ENCODE measurements at places on chromosomes 5 and 9. TPM values are rescaled to one million over a fixed set of nuclear protein-coding genes. Genes with fewer than 3 reads are reported as not detected.
A peak's percentile ranks its signal among the peaks of the same experiment; 100 is the strongest.

The TMEM245 gene
- total RNA-seq: 43.3 TPM

The PLAC8L1 gene
- total RNA-seq: 0.18 TPM

The MRPL50 gene
- 16.6 TPM for total RNA-seq

The AQP3 gene
- 5.6 TPM for total RNA-seq

The GGTA1 gene
- total RNA-seq: 9.9 TPM

The NTMT1 gene
- total RNA-seq: 26.9 TPM

GRCh38 chr9:109097146-109097545 is 22.6 kb downstream of the TMEM245 start:
- peaks cover 24% of the 10 kb centered on the region for H3K36me3 ChIP-seq
- peaks cover 13% of the 10 kb centered on the region for H3K4me1 ChIP-seq
- no peak for DNase-seq
- no peak overlapping the region for H3K27ac ChIP-seq
- no peaks in the 10 kb centered on the region for H3K27me3 ChIP-seq

GRCh38 chr5:164799391-164799790 is 1294.0 kb downstream of the MAT2B start:
- no peak overlapping the region for H3K27ac ChIP-seq
- peak; percentile 6 for DNase-seq
- no peaks in the 10 kb centered on the region for H3K27me3 ChIP-seq
- no peaks in the 10 kb centered on the region for H3K36me3 ChIP-seq
- H3K4me1 ChIP-seq: no peaks in the 10 kb centered on the region

DNA sequence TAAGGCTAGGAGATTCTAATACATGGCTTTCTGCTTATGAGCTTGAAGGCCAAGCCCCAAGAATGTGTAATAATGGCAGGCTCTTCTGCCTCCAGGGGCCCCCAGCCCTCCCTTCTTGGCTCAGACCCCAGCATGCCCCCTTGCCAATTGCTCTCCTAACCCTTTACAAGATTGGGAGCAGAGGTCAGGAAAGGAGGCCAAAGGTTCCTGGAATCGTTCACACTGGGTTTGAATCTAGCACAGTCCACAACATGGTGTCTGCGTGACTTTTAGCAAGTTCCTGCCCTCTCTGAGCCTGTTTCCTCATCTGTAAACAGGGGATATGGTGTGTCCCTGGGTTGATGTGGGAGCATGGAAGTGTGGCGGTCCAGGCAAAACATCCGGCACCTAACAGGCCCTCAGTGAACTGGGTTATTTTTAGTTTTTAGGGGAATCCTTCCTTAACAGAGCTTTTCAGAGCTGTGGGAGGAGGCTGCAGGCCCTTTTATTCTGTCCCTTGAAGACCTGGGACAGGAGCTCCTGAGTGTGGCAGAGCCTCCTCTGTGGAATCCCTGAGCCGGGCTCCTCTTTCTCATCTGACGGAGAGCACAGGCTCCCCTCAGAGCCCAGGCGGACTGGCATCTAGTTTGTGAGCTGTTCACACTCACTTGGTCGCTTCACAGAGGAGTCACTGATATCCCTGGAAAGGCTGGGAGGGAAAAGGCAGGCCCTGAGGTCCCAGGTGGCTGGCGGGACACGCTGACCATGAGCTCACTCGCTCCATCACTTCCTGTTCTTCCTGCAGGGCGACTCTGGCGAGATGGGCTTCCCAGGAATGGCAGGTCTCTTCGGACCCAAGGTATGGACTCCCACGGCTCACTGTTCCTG is 23.4 kb upstream of the ORM1 start:
- no peak for DNase-seq
- peaks cover 38% of the 10 kb centered on the region for H3K36me3 ChIP-seq
- no peaks in the 10 kb centered on the region for H3K4me1 ChIP-seq

GRCh38 chr5:107396351-107396690 is 274.4 kb downstream of the EFNA5 start:
- H3K4me1 ChIP-seq: no peaks in the 10 kb centered on the region

DNA sequence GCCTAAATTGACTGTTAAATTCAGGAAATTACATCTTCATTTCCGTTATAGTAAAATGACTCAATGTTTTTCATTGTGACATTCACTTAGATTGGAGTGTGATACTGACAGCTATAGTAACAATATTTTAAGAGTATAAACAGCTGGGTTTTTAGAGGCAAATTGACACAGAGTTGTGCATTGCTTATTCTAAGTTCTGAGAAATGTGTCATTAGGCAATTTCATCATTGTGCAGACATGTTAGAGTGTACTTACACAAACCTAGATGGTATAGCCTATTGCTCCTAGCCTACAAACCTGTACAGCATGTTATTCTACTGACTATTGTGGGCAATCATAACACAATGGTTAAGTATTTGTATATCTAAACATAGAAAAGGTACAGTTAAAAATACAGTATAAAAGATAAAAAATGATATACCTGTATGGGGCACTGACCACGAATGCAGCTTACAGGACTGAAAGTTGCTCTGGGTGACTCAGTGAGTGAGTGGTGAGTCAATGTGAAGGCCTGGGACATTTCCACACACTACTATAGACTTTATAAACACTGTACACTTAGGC is 132.7 kb downstream of the PDE4D start:
- no peaks in the 10 kb centered on the region for H3K4me1 ChIP-seq
- H3K36me3 ChIP-seq: no peaks in the 10 kb centered on the region
- H3K27me3 ChIP-seq: no peaks in the 10 kb centered on the region
- H3K27ac ChIP-seq: no peak overlapping the region
- DNase-seq: no peak

DNA sequence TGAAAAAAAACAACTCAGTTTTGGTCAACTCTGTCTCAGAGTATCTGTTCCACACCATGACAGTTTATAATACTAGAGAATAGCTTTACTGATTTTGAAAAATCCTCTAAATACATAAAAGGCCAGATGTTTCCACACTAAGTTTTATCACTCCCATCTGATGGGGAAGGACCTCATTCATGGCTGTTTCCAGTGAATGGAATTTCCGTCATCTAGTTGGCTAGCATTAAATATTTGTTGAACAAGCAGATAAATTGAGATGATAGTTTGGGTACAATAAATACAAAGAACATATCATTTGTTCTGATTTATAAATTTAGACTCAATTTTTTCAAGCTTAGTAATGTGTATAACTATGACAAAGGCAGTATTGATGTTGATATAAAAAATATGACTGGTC is 408.5 kb downstream of the PTPRD start:
- no peak overlapping the region for H3K27ac ChIP-seq
- peak; percentile 53 for DNase-seq
- no peaks in the 10 kb centered on the region for H3K4me1 ChIP-seq
- H3K4me3 ChIP-seq: no peak overlapping the region
- no peaks in the 10 kb centered on the region for H3K27me3 ChIP-seq

GRCh38 chr5:87210743-87211142 is 56.9 kb upstream of the RASA1 start:
- no peaks in the 10 kb centered on the region for H3K36me3 ChIP-seq
- no peaks in the 10 kb centered on the region for H3K4me1 ChIP-seq
- DNase-seq: no peak
- H3K4me3 ChIP-seq: no peak overlapping the region
- no peaks in the 10 kb centered on the region for H3K27me3 ChIP-seq

DNA sequence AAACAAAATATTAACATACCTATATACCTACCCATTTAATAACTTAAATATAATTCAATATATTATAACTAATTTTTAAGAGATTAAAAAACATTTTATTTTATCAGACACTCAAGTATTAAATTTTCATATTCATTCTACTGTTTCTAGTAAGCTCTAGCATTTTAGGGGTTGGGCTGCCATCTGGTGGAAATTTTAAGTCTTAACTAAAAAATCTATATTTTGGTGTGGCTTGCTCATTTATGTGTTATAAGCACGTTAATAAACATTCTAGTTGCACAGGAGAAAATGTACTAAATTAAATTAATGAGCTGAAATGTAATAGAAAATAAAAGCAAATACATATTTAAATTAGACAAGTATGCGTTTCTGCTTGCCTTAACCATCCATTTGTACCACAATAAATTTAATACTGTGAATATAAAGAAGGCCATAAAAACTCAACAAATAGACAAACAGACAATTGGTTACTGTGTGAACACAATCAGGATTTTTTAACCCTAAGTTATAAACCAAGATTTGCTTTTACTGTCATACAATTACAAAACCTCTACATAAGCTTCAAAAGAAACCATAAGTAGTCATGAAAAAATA is 1728.3 kb upstream of the CDH9 start:
- no peak overlapping the region for H3K4me3 ChIP-seq
- H3K27me3 ChIP-seq: no peaks in the 10 kb centered on the region
- H3K36me3 ChIP-seq: no peaks in the 10 kb centered on the region

GRCh38 chr5:7827610-7828009 is 23.3 kb downstream of the CFAP90 start:
- no peak overlapping the region for H3K4me3 ChIP-seq
- H3K27me3 ChIP-seq: peaks cover 5% of the 10 kb centered on the region
- DNase-seq: peak; percentile 84

DNA sequence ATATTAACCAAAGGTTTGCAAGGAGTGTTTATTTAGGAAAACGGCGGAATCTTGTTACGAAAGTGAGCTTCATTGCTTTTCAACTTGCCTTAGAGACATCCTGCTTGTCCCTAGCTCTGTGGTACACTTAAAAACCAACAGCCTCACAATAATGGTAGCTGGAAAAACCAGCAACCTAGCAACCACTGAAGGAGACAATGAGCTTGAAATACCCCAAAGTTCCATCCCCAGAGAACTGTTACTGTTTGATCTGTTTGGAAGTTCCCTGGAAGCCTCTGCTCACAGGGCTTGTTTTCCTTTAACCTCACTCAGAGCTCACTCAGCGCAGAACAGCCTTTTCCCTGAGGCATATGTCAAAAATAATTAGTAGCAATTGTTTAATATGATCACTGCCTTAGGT is 43.2 kb downstream of the SH3TC2 start:
- H3K4me3 ChIP-seq: no peak overlapping the region
- no peaks in the 10 kb centered on the region for H3K27me3 ChIP-seq
- H3K36me3 ChIP-seq: no peaks in the 10 kb centered on the region
- peak; percentile 41 for DNase-seq

DNA sequence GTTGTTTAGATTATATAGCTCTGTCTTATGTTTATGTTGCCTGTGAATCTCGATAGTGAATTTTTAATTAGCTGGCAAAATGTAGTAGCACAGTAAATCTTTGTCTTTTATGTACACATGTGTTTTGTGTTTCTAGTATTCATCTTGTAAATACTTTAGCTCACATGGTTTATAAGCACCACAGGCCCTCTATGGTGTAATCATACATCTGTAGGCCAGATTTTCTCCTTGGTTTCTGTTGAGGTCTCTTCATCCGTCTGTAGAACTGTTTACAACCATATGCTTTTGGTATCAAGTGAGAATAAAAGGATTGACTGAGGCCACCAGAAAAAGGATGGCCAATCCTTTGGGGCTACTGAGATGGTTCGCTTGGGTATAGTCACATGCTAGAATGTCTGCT is 45.0 kb downstream of the PRR16 start:
- no peaks in the 10 kb centered on the region for H3K27me3 ChIP-seq
- H3K4me1 ChIP-seq: no peaks in the 10 kb centered on the region
- H3K36me3 ChIP-seq: no peaks in the 10 kb centered on the region

DNA sequence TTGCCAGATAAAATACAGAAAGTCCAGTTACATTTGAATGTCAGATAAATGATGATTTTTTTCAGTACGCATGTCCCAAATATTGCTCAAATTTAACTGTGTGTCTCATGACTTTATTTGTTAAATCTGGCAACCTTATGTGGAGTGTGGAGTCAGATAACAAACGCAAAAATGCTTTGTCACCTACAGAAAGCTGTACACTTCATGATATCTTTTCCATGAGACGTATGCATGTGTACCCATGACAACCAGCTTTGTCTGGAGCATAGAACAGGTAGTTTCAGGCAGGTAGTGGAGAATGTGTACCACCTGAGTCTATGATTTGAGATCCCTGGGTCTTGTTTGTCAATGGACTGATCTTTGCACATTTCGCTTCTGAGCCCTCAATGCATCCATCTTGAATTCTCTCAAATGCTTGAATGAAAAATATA is 105.5 kb upstream of the CPEB4 start:
- H3K27ac ChIP-seq: no peak overlapping the region
- no peaks in the 10 kb centered on the region for H3K27me3 ChIP-seq
- no peak for DNase-seq

- no peaks in the 10 kb centered on the region for H3K27me3 ChIP-seq
- H3K27ac ChIP-seq: no peak overlapping the region
- H3K36me3 ChIP-seq: no peaks in the 10 kb centered on the region
- no peak overlapping the region for H3K4me3 ChIP-seq
- DNase-seq: peak; percentile 70
These were observed 39.4 kb downstream of the HOMER1 start for GRCh38 chr5:79474367-79475151.

Measured in muscle of leg (tissue), 16 donors.